ENCODE measurements at places on chromosomes 1 and 21.

GRCh38 chr1:83086346-83086745 lies 912.6 kb downstream of the TTLL7 start:
- no peak for DNase-seq

GRCh38 chr21:35932232-35932911 lies 128.0 kb downstream of the SETD4 start:
- peak; percentile 93 for DNase-seq

GRCh38 chr21:39258207-39258606 lies 55.2 kb downstream of the BRWD1 start:
- no peak for DNase-seq

- no peak for DNase-seq
These were observed 48.8 kb downstream of the SUCO start for GRCh38 chr1:172581779-172582178.

DNA sequence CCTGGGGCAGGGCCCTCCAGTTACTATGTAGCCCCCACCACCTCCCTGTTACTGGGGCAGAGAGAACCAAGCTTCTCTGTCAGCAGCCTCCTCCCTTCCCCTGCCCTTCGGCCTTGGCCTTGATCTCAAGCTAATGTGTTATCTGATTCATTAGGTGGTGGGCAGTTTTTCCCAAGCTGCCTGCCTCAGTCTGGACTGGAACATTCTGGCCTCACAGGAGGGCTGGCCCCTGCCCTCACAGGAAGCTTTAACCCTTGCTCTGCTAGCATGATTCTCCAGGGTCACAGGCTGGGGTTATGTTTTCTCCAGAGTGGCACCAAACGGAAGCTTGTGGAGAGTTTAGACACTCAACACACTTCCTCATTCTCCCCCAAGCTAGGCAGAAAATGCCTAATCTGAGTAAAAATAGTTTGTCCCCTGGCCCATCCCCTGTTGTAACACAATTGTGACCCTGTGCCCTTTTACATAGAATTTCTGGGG lies 37.2 kb upstream of the SLC6A9 start:
- peak; percentile 85 for DNase-seq

DNA sequence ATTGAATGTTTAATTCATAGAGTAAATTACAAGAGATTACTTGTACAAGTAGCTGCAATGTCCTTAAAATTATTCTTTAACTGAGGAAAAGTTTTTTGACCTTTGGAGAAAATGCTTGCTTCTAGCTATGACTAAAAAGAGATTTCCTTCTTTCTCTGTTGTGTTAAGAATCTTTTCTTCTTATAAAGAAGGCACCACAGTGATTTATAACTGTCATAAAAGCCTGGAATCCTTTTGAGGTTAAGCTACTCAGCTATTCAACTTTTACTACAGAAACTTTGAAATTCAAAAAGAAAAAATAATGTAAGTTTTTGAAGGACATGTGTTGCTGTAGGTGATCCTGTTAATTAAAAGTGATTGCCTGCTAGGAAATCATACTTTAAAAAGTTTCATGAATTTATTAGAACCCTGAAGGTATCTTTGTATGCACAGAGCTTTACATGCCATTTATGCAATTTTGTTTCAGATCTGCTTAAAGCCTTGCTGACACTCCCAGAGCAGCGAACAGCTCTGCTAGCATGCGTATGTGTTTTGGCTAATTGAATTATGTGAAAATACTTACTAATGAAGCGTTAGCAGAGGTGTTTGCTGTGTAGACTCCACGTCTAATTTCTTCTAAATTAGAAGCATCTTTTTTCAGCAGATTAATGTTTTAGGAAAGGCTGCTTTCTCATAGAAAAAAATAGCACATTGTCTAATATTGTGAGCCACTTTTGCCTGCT lies 94.7 kb upstream of the SMYD2 start:
- no peak for DNase-seq

DNA sequence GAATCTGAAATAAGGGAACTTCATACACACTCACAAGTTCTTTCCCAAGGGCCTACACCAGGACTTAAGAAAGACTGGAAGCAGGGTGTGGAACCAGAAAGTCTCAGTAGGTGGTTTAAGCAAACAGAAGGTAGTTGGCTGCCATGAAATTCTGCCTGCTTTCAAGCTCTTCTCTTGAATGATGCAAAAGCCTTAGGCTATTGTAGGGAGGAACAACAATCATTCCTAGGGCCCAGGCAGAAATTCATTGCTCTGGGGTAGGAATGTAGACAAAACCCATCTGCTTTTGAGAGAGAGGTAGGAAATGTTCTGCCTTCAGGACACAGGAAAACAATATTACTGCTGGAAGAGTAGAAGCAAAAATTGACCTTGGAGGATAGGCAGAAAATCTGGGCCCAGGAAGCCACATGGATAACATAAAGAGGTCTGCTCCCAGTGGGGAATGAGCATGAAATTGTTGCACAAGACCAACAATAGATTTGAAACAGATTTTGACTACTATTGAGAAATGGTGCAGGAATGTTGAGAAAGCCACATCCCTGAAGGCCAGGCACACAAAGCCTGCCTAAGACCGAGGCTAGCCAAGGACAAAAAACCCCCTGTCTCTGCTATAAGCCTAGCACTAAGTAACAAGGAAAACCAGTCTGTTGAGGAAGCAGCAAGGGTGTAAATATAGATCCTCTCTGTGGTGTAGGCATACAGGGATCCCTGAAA lies 22.7 kb upstream of the SFT2D2 start:
- DNase-seq: no peak

DNA sequence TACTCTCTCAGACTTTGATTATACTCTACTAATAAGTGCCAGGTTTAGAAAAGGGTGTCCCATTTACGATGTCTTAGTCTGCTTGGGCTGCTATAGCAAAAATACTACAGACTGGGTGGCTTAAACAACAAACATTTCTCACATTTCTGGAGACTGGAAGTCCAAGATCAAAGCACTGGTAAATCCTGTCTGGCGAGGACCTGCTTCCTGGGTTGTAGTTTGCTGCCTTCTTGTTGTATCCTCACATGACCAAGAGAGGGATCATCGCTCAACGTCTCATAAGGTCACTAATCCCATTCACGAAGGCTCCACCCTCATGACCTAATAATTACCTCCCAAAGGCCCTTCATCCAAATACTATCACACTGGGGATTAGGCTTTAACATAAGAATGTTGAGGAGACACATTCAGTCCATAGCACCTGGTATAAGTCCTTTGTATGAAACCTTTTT lies 12.0 kb downstream of the PRDX6 start:
- DNase-seq: peak; percentile 27

DNA sequence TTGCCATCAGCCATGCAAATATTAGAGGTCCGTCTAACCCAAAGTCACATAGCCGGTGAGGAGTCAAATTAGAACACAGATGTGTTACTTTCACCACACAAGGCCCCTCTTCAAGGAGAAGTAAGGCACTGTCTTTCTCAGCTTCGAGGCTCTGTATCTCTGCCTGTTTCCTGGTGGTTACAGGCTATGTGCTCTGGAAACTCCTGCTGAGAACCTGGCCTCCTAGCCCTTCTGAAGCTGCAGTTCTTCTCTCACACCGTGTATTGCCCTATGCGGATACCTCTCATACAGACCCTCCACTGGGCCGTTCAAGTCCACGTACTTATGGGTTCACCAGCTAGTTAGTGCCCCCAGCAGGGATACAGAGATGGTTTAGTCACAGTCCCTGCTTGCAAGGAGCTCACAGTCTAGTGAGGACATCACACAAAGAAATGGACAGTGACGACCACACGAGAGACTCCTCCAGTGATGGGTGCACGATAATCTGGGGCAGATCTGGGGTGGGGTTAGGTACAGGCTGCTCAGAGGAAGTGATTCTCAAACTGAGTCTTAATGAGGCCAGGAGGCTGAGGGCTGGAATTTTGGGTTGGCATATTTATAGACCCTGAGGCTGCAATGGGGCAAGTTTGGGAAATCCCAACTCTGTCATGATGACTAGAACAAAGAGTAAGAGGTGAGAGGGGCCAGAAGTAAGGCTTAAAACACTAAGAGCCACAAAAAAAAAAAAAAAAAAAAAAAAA lies 22.8 kb upstream of the ELOA start:
- no peak for DNase-seq

DNA sequence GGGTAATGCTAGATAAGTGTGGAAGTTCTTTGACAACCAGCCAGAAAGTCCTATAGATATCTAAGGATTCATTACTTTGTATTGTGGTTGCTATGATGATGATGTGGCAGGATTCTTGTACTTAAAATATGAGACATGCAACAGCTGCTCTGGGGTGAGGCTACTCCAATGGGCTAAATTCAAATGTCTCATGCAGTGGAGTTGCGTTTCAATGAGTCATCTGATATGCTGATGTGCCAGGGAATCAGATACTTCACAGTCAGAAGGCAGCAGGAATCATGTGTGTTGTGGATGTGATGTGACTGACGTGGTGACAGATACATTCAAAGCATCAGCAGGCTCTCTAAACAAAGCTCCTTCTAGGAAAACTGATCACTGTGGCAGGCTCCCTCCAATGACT lies 66.5 kb downstream of the TSEN15 start:
- DNase-seq: no peak

- no peak for DNase-seq
These were observed 263.8 kb downstream of the KAZN start for GRCh38 chr1:14862114-14862771.

DNA sequence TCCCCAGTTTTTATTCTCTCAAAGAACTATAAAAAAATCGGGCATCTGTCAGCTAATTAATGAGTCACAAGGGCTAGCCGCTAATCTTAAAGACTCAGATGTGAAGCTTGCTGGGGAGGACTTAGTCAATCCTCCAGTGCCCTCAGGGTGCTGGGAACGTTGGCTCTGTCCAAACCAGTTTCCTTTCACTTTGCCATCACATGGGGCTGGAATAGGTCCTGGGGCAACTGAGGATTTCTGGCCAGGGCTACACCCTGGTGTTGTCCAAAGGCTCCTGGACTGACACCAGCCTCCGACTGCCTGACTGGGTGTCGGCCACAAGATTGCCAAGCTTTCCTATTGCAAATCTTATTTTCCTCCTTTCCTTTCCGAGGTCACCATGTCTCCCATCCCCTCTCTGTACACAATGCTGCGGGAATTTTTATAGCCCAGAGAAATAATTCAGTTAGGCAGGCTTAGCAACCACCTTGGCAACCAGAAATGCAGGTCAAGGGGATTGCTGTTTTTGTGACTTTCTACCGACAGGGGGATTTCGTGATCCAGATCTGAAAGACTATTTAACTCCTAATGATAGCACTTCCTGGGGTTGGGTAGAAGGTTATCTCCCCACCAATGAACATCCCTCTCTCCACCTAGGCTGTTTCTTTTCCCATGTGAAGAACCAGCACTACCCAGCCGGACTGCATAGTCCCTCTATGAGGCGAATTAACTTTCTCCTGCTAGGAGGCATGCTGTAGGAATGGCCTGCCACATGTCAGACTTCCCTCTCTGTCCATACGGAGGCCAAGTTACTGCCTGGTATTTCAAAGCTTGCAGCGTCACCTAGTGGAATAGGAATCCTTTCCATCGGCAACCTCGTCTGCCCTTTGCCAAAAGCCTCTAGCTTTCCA lies 29.9 kb upstream of the CTBS start:
- DNase-seq: peak; percentile 92

DNA sequence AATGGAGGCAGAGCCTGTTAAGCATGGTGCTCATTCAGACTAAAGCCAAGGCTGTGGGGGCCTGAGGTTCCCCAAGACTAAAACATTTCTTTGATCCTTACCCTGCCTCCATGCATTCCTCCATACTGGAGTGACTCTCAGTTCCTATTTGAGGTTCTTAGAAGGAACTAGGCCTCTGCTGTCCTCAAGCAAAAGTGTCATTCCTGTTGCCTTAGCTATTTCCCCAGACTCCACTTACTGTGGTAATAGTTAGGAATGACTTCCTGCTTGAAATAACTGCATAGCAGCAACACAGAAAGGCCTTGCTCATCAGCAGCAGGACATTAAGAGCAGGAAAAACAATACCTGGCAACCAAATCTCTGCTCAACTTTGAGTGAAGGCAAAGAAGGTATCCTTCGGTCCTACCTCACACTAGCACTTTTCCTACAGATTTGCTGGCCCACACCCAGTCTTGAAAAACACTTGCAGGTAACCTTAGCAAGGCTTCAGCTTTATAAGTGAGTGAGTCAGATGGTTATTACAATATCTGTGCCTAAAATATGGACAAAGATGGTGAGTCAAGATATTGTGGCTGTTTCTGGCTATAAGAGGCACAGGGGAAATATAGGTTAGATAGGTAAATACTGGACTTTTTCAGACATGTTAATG lies 14.8 kb downstream of the LRRC41 start:
- DNase-seq: no peak

- DNase-seq: no peak
These were observed 34.6 kb upstream of the PDE4B start for GRCh38 chr1:65758128-65758527.

DNA sequence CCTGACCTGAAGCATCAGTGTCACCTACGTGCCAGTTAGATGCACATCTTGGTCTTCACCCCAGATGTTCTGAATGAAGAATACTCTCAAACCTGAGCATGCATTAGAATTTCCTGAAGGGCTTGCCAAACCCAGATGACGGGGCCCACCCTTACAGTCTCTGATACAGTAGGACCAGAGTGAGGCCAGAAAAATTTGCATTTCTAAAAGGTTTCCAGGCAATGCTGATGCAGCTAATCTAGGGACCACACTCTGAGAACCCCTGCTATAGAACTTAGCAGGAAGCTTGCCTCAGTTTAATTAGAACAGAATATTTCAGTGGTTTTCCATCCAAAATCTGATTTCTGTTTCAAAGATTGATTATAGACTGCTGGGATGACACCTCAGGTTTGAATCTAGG lies 9.9 kb upstream of the CTBS start:
- DNase-seq: no peak

GRCh38 chr1:174262349-174263241 lies 103.3 kb downstream of the RABGAP1L start:
- peak; percentile 74 for DNase-seq

DNA sequence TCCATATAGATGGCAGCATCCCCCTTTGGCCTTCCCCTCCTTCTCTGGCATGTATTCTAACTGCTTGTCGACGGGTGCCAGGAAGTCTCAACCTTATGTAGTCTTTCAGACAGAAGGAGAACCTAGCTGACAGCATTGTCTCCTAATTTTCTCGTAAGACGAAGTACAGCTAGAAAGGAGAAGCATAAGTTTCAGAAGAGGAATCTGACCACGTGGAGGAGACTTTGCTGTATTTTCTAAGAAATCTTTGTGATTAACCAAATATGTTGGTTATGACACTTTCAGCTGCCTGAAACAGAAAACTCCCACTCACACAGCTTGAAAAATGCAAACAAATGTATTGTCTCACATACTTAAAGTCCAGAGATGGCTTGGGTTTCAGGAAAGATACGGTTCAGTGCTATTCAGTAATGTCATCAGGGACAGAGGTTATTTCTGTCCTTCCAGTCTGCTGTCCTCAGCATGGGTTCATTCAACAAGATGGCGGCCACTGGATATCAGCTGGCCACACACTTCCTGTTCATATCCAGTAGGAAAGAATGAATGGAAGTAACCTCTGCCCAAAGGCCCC lies 109.5 kb upstream of the ZNF648 start:
- peak; percentile 54 for DNase-seq

GRCh38 chr1:207871117-207871649 lies 39.7 kb downstream of the CD34 start:
- no peak for DNase-seq

DNA sequence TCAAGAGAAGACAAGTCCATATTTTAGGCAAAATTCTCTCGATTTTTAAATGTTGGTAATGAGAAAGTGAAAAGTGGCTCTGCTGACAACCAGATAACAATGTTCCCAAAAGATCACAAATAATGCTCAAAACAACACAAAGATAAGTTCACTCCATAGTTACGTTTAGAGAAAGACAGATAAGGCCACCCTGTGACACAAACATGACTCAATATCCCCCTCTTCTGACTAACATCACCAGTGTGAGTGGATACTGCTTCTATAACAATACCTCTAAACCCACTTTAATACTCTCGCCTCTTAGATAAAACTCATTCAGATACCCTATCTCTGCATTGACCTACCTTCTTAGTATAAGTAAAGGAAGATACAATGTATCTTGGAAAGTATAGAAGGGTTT lies 51.2 kb upstream of the RGS7 start:
- DNase-seq: peak; percentile 8

Data from KBM-7 (cell line).